ENCODE measurements at places on chromosomes 7 and 10. TPM values are rescaled to one million over a fixed set of nuclear protein-coding genes. Genes with fewer than 3 reads are reported as not detected.

DNA sequence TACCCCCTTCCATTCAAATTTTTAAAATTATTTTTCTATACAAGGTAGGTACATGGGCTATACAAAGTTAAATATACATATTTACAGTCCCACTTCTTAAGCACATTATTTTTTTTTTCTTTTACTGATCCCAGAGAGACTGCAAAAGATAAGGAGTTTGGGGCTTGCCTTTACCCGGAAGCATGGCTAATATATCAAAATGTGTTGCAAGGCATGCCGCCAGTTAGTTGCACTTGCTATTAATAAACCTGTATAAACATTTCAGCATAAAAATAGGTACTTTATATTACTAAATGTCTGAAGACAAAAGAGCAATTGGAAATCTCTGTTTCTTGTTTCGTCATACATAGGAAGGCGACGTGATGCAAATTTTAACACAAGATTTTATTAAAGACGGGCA is 21.5 kb upstream of the PDLIM1 start:
- H3K4me1 ChIP-seq: peaks cover 3% of the 10 kb centered on the region
- H3K27me3 ChIP-seq: no peaks in the 10 kb centered on the region
- no peak overlapping the region for H3K27ac ChIP-seq
- no peak overlapping the region for H3K4me3 ChIP-seq
- DNase-seq: no peak
- H3K36me3 ChIP-seq: peaks cover 6% of the 10 kb centered on the region

ANKRD22 gene
- total RNA-seq: 0.26 TPM

- DNase-seq: no peak
- no peak overlapping the region for H3K27ac ChIP-seq
- H3K4me1 ChIP-seq: no peaks in the 10 kb centered on the region
- no peak overlapping the region for H3K4me3 ChIP-seq
- H3K36me3 ChIP-seq: peaks cover 3% of the 10 kb centered on the region
These were observed 27.4 kb downstream of the WIPI2 start for GRCh38 chr7:5217396-5217795.

GCK gene
- total RNA-seq: 1.2 TPM

DNA sequence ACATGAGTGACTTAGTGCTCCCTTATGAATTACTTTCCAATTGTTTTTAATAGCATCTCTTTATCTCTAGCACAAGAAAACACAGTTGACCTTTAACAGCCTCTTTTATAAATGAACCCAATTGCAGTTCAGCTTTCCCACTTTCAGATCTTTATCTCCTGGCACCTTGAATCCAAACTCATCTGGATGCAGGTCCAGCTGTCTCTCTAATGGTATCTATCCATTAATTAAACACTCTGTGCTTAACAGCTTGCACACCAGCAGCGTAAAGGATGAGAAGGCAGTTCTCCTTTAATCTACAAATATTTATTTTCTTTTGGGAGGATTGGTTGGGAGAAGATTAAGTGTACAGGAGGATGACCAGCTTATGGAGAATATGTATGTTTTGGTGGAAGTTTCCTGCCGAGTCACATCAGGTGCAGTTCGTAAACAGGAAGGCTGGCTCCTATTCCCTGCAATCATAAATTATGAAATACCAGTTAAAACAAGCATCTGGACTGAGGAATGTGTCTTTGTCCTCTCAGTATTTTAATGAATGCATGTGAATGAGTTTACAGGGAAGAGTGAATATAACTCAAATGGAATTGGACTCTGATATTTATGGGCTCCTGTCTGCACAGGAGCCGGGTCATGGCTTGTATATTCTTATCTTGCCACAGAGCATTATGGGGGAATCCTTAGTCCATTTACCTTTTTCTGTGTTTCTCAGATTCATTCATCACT is 232.7 kb downstream of the PHF14 start:
- no peaks in the 10 kb centered on the region for H3K4me1 ChIP-seq
- H3K27ac ChIP-seq: no peak overlapping the region
- H3K4me3 ChIP-seq: no peak overlapping the region
- H3K36me3 ChIP-seq: no peaks in the 10 kb centered on the region

Data from aorta (tissue), 5 donors.